ENCODE measurements at places on chromosomes 5 and 9. TPM values are rescaled to one million over a fixed set of nuclear protein-coding genes. Genes with fewer than 3 reads are reported as not detected.

- no peaks in the 10 kb centered on the region for H3K36me3 ChIP-seq
- DNase-seq: no peak
- H3K4me1 ChIP-seq: no peaks in the 10 kb centered on the region
- H3K27ac ChIP-seq: no peak overlapping the region
- no peak overlapping the region for H3K4me3 ChIP-seq
- H3K27me3 ChIP-seq: no peaks in the 10 kb centered on the region
These were observed 20.2 kb downstream of the COL5A1 start for GRCh38 chr9:134661791-134662142.

DNA sequence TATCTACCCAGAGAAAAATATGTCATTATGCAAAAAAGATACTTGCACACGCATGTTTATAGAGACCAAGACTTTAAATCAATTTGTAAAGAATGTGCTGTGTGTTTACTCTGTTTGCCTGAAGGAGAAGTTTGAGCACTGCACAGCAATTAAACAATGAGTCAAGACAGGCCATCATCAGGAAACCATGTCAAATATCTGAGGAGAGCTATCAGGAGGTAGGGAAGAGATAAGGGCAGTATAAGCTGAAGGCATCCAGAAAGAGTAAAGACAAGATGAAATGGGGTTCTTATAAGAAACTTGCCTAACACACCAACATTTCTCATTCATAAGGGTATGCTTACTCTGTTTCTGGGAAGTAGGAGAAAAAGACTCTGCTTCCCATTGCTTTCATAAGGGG lies 405.8 kb upstream of the PTGER4 start:
- DNase-seq: no peak
- no peaks in the 10 kb centered on the region for H3K27me3 ChIP-seq
- H3K4me1 ChIP-seq: peaks cover 10% of the 10 kb centered on the region
- H3K27ac ChIP-seq: no peak overlapping the region

DNA sequence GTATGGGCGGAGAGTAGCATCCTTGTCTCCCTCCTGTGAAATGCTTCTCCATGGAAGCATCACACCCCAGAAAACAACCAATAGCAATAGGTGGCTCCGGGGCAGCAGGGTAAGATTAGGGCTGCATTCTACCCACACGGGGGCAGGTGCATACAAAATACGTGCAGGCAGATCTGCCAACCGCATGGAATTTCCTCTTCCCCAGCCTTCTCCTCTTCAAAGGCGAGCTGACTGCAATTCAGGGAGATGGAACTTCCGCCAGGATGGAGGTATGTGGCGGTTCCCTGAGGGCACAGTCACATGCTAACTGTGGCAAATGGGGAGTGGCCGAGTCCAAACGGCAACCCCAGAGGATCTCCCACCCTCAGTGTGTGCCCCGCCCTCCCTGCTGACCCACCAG lies 81.5 kb downstream of the LMNB1 start:
- peaks cover 15% of the 10 kb centered on the region for H3K4me1 ChIP-seq
- H3K36me3 ChIP-seq: no peaks in the 10 kb centered on the region
- DNase-seq: no peak
- H3K27me3 ChIP-seq: no peaks in the 10 kb centered on the region
- no peak overlapping the region for H3K27ac ChIP-seq
- H3K4me3 ChIP-seq: no peak overlapping the region

Gene FBP1
- total RNA-seq: 3.0 TPM

Gene SLC27A6
- not detected for total RNA-seq

Gene RNF183
- total RNA-seq: 0.44 TPM

Gene PCDHA10
- total RNA-seq: not detected

Gene SPINK5
- not detected for total RNA-seq
